CD8-positive, alpha-beta T cell (primary cell): ENCODE measurements at places on chromosomes 16 and 17.

GRCh38 chr17:34236281-34236892 lies 18.7 kb upstream of the CCL2 start:
- DNase-seq: no peak

GRCh38 chr17:21368545-21369246 lies 7.5 kb upstream of the KCNJ12 start:
- no peak for DNase-seq

- DNase-seq: no peak
These were observed 6.2 kb upstream of the EVI2A start for GRCh38 chr17:31327534-31328159.

GRCh38 chr16:88983771-88984687 lies 7.0 kb upstream of the CBFA2T3 start:
- DNase-seq: no peak

- no peak for DNase-seq
These were observed 121.8 kb upstream of the NOG start for GRCh38 chr17:56471696-56472095.
